Choroid plexus epithelial cell (primary cell): ENCODE measurements at places on chromosomes 6 and 20.

DNA sequence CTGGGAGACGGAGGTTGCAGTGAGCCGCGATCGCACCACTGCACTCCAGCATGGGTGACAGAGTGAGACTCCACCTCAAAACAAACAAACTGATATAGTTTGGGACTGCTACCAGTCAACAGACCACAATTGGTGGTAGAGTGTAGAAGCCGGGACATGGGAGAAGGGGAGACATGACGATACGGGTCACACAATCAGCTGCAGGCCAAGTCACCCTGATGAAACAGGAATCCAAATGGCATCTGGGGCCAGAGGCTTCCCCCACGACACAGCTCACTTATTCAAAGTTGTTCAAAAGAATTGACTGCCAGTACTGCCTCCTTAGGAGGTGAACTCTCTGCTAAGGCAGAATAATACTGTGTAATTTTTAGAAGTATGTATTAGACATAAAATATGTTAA lies 27.5 kb downstream of the AMD1 start:
- DNase-seq = no peak

GRCh38 chr6:43511824-43512415 lies 1.8 kb upstream of the LRRC73 start:
- no peak for DNase-seq

DNA sequence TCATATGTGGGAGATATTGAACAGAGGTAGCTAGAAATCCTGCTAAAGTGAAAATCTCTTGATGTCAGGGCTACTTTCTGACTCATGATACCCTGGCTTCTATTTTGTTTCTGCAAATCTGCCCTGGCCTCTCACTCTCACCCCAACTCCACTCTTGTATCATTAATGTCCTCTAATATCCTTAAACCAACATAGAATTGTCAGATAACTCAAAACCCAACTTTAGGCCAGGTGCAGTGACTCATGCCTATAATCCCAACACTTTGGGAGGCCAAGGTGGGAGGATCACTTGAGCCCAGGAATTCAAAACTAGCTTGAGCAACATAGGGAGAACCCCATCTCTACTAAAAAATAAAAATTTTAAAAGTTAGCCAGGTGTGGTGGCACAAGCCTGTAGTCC lies 33.8 kb upstream of the OSTM1 start:
- no peak for DNase-seq

DNA sequence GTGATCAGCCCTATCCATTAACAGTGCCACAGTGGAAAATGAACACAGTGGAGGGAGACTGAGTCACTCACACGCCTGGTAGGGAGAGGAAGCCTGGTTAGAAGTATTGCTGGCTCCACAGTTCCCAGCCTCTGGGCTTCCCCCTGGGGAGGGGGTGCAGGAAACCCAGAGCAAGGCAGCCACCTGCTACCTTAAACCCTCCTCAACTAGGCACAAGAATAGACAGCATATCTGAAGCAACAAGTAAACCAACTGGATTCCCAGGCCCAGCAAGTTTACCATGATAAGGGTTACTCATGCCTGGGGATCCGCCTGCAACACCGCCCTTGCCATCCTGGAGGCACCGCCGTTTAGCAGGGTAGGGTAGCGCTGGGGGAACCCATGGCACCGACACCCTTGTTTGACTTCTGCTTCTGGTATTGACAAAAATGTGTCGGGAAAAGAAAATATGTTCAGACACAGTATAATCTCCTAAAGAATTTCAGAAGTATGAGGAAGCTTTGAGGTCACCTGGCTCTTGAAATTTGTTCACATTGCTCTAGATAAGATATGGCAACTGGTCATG lies 38.3 kb downstream of the SLC22A23 start:
- DNase-seq = peak; percentile 28

GRCh38 chr6:134866563-134866962 lies 83.3 kb downstream of the ALDH8A1 start:
- no peak for DNase-seq

GRCh38 chr20:7689151-7689550 lies 251.1 kb downstream of the HAO1 start:
- no peak for DNase-seq

GRCh38 chr6:5726976-5727718 lies 279.6 kb downstream of the NRN1 start:
- DNase-seq = peak; percentile 10

GRCh38 chr6:44367681-44368080 lies 19.8 kb upstream of the CDC5L start:
- peak; percentile 26 for DNase-seq

DNA sequence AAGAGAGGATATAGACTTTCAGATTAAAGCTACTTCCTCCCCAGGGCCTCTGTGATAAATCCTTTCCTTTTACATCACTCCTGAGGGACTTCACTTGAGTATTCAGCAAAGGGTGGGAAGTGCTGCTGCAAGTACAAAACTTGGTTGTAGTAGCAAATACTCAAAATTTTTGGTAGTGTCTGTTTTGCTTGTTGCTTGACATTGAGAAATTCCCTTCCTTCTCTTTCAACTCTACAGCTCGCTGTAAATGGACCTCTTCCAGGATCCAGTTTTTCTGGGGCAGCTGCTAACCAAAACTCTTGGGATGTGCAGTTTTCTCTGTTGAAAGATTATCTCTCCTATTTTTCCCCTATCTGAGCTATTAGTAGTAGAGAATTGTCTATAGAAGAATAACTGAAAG lies 472.0 kb downstream of the CD109 start:
- DNase-seq = no peak

DNA sequence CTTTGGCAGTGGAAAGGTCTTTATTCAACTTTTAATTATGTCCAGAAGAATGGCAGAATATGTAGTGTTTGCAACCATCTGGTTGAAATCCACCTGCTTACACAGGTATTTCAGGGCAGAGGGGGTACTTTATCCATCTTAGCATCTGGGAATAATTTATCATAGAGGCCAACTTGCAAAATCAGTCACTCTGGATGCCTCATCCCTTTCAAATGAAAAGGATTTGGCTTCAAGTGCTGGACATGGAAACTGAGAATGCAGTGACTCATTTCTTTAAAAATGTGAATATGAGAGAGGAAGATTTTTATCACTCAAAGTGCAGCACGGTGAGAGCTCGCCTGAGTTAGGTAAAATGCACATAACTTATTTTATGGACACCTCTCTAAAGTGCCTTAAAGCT lies 758.3 kb downstream of the KIF16B start:
- peak; percentile 18 for DNase-seq

DNA sequence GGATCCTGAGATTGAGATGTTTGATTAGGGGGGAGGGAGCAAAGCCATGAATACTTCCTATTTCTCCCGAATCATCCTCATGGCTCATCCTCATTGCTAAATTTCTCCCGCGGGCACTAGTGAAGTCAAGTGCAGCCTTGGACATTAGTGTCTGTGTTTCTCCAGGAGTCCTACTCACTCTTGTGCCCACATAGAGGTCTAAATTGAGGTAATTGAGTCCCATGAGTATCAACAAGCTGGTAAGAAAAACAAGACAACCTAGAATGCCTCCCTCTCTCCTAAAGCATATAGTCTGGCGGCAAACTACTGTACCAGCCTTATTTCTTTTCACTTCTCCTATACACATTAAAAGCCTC lies 420 bp downstream of the CENPQ start:
- no peak for DNase-seq

DNA sequence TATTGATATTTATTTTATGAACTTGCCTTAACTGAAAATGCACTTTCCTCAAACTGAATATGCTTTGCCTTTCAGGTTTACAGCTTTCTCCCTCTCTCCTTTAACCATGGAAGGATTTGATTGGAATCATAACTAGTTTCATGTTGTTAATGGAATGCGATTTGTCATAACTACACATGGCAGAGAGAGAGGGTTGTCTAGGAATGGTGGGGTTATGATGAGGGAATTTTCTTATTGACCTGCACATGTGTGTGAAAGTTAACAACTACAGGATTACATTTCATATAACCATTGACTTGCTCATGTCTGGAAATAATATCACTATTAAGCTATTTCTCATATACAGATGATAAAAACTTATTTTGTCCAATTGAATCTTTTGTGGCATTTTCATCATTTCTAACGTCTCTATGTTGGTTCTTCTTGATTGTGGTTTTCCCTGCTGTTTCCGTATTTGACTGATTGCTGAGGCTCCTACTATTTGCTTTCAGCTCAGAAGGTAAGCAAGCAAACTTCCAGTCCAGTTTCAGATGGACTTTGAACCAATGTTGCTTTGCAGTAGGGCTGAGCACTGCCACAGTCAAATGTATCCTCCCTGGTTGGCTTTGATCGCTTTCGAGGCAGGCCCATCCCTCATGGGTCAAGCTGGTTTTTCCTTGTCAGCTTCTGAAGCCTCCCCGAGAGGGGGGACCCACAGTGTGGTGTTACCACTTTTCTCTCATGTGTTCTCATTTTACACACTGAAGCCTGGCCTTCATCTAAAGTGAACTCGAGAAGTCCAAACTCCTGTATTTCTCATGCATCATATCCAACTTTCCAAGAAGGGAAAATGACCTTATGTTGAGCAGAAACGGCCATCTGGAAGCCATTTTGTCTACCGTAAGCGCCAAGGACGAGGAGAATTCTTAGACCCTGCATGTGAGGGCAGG lies 7.6 kb upstream of the CCN2 start:
- peak; percentile 45 for DNase-seq

GRCh38 chr6:129748901-129749748 lies 39.1 kb upstream of the ARHGAP18 start:
- peak; percentile 46 for DNase-seq

DNA sequence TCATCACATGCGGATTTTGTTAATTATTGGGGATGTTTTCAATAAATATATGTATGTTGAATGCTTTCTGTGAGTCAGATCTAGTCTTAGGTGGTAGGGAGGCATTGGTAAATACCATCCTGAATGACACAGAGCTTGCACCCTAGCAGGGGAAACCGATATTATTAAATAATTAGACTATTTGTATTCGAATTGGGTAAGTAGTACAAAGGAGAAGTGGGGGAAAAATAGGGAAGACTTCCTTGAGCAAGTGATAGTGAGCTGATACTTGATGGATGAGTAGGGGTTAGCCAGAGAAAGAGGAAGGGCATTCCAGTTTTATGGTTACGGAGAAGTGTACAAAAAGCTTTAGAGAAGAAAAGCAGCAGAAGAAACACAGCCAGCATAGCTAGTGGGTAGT lies 1.5 kb downstream of the RIOK1 start:
- DNase-seq = no peak

GRCh38 chr6:55456016-55456415 lies 123.0 kb downstream of the HMGCLL1 start:
- DNase-seq = no peak

DNA sequence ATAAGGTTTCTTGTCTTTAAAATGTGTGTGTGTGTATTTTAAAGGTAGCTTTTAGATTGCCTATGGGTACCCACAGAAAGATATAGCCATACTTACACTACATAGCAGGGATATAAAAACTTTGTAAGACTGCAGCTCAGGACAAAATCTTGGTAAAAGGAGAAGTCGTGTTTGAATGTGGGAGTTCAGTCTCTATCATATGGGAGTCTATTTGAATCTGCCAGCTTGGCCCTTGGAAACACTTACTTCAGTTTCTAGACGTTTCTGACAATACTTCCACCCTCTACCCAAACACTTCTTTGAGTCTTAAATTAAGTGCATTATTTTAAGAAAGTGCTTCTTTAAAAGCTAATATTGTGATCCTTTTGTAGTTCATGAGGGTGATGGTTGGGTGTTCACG lies 155.7 kb downstream of the CARMIL1 start:
- DNase-seq = no peak

DNA sequence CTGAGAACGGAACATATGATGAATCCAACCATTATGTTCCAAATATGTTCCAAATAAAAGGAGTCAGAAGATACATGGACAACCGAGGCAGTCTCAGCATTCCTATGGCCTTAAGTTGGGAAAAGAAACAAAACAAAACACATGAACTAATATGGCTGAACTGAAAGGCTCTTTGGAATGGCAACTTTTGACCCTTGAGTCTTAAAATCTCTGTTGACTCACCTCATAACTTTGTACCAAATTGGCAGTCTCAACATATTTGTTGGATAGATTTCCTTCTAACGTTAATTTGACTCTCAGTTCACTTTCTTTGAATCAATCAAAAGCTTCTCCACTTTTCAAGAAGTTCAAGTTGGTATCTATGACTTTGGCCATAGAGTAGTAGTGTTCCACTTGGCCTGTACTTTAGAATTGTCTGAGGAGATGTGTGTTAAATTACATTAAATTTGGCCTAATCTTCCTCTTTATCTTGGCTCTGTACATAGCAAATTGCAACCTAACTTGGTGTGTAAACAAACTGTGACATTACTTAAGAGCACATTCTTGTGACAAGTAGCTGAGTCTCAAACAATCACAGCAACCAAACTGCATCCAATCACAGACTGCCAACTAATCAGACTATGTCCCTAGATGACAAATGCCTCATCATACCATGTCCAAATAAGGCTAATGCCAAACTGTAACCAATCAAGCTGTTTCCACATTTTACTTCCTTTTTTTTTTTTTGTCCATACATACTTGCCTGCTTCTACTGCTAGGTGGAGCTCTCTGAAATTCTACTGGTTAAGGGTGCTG lies 208.8 kb downstream of the BMP2 start:
- DNase-seq = peak; percentile 80

DNA sequence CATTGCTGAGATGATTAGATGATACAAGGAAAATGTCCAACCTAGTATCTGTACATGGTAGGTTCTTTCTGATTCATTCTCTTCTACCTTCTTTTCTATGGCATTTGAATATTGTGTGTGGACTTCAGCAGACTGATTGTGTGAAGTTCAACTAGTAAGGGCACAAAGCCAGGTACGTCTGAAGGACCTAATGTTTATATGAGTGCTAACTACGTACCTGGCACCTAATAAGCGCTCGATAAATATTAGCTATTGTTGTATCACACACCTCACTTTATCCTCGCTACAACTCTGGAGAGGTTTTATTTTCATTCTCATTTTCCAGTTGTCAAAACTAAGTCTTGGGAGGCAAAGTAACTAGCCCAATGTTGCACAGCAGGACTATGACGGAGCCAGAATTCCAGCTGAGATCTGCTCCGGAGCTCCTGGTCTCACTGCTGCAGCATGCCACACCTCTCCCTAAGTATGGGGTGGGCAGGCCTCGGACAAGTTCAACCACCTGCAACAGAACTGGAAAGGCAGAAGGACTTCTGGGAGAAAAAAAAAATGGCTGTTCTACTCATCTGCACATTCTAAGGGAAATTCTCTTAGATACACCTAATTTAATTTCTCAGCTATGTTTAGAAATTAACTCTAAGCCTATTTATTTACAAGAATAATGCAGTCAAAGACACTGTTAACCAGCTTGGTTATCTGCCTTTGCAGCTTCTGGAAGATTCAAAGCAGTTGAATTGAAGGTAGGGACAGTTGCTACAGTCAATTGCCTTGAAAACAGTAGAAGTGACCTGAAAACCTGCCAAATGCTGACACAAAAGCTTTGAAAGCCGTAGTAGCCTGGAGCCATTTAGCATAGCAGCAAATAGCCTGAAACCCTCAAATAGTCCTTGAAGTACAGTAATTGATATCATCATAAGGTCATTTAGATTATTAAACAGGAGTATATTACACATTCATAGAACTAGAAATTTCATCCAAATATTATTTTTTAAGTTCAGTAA lies 165.0 kb downstream of the PDE7B start:
- DNase-seq = peak; percentile 80

- DNase-seq = peak; percentile 53
These were observed 367 bp upstream of the PCIF1 start for GRCh38 chr20:45934046-45934585.
